CD4-positive, alpha-beta T cell treated with Interleukin-17A for 1 hour (primary cell): ENCODE measurements at places on chromosomes 4 and X.

- DNase-seq, result no peak
Measured at GRCh38 chrX:75155447-75155826, 646 bp downstream of the ABCB7 start.

DNA sequence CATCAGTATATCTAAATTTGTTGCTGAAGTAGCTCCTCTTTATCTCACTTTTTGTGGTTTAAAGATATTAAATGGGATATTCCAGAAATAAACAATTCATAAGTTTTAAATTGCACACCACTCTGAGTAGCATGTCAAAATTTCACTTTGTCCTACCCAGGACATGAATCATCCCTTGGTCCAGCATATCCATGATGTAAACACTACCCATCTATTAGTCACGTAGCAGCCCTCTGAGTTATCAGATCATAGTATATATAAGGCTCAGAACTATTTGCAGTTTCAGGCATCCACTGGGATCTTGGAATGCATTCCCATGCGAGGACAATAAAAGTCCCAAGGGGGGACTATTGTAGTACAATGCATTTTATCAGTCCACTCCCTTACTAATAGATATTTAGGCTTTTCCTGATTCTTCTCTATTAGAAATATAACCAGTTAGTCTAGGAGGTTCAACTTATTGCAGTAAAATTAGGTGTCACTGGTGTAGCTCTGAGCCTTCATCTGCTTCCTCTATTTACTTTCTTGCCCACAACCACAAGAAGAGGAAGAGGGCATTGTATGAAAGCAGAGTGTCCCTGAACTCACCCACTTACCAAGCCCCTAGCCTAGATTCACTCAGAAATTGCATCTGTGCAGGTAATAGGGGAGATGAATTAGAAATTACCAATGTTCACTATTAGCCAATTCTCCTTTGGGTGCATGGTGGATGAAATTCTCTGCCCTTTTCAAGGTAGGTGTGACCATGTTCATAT lies 409.8 kb upstream of the GALNT7 start:
- DNase-seq, result no peak

DNA sequence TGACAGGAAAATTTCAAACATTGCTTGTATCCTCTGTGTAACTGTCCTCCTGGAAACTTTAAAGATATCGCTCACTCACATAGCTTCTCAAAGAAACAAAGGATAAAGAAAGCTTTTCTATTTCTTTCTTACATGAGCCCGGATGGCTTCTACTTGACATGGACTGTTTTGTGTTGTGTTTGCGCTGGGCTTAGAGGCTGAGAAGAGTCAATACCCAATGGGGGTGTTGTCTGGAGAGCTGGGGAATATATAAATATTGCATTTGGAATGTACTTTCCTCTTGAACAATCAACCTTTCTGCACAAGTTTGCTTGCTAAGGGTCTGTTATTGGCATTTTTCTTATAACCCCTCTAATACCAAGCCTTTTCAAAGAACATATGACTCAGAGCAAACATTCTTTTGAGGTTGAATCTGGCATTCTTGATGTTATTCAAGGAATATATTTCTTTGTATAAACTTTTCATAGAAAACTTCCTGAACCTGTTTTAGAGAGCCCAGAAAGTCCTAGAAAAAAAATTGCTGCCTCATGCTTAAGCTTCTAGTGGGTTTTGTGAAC lies 331.9 kb downstream of the PACRGL start:
- DNase-seq, result no peak

GRCh38 chrX:67555578-67556203 lies 11.9 kb downstream of the AR start:
- DNase-seq, result no peak

DNA sequence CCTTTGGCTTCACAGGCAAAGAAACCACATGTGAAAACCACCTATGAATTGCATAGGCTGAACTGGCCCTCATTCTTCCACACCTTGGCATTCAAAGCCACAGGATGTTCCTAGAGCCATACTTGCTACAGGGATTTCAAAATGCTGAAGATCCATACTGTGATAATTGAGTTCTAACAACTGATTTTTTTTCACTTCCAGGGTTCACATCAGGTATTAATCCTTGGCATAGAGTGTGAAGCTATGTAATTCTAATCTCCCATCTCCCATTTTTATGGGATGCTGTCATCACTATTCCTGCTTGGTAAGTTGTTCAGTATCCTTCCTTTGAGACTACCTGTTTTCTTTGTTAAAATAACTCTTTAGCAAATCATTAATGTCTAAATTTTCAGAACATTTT lies 1569.2 kb upstream of the ADGRL3 start:
- DNase-seq, result no peak

DNA sequence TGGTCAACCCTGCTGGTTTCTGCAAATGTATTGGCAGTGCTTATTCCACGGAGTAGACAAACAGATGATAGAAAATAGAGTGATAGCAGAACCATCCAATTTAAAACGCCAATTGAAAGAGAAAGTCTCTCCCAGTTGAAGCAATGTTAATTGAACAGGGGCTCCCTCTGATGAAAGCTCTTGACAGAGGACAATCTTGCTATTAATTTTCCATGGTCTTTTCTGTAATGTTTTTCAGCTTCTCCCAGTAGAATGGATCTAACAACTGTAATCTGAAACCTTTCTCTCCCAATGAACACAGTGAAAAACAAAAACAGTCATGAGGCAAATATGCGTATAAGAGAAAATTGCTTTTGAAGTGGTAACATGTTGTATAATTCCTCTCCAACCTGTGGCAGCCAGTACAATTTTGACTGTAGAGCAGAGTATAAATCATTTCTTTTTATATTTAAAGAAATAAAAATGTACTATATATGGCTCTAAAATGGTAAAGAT lies 225.1 kb upstream of the GALNTL6 start:
- no peak for DNase-seq

- DNase-seq, result no peak
Measured at GRCh38 chr4:13546941-13547484, 2.7 kb upstream of the NKX3-2 start.

- DNase-seq, result no peak
Measured at GRCh38 chr4:6779667-6780565, 2.6 kb upstream of the KIAA0232 start.
